ENCODE measurements at places on chromosomes 7 and 10.

GRCh38 chr10:964321-964987, 23.8 kb upstream of the GTPBP4 start:
- DNase-seq, result no peak

DNA sequence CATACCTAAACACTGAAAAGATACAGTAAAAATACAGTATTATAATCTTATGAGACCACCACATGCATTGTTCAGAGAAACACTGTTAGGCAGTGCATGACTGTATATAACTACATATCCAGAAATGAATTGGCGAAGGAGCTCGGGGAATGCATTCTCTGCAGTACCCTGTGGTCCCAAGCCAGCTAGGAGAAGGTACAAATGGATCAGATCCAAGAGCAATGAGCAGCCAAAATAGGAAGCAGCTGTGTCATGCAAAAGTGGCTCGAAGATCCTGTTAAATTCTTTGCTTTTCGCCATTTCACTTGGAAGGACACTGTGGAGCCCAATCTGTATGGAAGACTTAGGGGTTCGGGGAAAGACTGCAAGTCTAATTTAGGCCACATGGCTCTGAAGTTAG, 334.8 kb downstream of the TNS3 start:
- no peak for DNase-seq

- DNase-seq, result no peak
Measured at GRCh38 chr10:130726996-130727725, 584.4 kb downstream of the TCERG1L start.

- no peak for DNase-seq
Measured at GRCh38 chr7:40475681-40475982, 340.8 kb downstream of the SUGCT start.

DNA sequence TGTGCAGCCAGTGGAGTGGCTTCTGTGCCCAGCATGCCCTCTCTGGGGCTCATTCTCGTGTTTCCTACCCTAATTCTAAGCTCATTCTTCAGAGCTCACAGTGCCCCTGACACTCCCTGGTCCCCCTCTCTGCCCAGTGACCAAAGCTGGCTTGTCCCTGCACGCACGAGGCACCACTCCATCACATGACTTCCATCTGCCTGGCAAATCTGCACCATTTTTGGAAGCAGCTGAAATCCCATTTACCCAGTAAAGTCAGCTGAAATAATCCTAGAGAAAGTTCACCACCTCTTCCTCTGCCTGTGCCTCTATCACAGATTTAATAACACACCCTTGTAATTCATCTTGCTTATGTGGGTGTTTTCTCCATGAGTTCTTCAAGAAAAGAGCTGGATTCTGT, 616.9 kb downstream of the PTPRN2 start:
- no peak for DNase-seq

DNA sequence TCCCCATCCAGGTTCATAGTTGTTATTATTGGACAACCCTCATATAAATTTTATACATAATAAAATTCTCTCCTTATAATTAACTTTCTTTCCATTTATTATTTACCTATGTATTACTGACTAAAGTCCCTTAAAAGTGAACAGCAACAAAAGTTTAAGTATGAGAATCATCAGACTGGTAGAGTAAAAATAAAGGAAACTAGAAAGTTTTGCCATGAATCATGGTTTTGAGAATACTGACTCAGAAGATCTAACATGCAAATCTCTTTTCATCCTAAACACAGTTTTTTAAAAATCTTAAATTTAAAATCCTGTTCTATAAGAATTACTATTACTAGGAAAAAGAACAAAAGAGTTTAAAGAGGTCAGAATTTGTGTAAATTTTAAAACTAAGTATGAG, 32.1 kb downstream of the HERC4 start:
- DNase-seq, result no peak

DNA sequence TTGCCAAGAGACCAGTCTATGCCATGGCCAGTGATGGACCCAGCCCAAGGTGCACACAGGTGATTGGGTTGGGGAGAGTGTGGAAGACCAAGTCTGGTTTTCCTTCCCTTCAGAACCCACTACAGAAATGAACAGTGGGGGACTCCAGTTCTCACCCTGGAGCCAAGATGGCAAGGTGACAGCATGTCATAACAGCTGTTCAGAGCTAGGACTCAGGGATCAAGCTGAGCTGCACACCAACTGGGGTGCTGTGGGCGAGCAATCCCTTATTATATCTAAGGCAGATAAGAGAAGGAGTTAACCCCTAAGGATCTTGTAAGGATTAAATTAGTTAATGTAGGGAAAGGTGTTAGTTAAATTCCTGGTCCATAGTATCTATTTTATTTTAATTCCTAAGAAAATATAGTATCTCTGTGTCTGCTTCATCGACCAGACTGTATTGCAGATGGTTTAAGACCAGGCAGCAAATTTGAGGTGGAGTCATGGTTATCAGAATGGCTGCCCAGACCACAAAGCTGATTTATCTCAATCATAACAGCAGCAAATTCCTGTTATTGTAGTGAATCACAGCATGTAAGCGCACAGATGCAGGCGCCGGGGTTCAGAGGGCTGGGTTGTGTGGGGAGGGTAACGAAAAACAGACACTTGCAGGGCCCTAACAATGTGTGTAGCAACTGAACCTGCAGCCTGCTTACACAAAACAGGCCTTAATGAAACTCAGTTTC, 208.7 kb upstream of the ZNF32 start:
- no peak for DNase-seq

GRCh38 chr7:141928845-141929195, 12.6 kb downstream of the OR9A4 start:
- DNase-seq, result no peak

DNA sequence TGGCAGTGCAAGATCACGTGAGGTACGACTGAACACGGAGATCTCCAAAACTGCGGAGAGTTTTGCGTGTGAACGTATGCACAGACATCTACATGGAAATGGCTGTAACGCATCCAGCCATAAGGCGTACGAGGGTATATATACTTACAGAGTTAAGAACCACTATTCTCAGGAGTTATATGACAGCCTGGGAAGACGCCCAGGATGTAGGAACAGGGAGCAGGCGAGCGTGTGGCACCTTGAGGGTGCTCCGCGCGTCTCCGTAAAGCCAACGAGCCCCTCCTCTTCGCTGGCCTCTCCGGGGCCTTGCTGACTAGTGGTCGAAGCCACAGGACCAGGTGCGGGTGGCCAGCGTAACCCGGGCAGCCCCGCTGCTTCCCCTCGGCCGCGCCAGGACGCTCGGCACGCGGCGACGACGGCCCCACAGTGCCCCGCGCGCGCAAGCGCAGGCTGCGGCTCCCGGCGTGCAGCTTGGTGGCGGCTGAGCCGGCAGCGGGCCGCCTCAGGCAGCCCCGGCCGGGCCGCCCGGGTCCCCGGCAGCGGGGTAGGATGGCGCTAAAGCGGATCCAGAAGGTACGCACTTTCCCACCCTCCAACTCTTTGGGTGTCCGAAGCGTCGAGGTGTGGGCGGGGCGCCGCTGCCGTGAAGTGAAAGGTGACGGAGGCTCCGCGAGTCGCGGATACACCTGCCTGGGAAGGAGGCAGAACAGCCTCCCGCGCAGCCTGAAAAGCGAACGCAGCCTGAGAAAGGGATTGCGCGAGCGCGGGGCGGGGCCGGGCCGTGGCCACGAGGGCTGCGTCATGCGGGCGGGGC, at the start of gene UBE2D4:
TSS of gene UBE2D4 (plus strand) at position 453 of the 814 bp plus-strand sequence. CDS start at position 550, 97 bp downstream.
- DNase-seq, result peak; percentile 85

- no peak for DNase-seq
Measured at GRCh38 chr10:4804465-4804864, 21.5 kb upstream of the AKR1E2 start.

DNA sequence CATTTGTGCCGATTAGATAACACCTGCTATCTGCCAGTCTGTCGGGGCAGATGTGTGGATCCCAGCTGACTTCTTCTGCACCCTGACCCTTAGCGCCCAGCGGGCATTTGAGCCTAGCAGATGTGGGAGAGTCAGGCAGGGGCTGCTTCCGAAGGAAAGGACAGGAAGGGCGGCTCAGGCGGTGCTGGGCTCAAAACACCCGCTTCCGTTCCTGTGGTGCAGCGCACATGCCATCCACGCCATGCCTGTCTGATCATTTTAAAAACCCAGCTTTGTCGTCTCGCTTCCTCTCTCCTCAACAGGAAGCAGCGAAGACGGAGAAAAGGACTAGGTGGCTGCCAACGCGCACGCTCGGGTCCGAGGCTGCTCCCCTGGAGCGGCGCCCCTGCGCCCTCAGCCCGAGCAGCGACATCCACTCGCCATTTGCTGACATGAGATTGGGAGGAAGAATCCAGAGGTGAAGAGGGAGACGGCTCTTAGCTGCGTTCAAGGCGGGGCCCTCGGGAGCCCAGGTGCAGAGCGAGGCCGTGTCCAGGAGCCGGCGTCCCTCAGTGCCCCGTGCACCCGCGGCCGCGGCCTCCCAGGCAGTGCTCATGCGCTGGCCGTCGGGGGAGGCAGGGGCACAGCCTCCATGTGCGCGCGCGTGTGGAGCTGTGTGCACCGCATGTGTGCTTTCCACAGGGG, 5.9 kb upstream of the BHLHA15 start:
- DNase-seq, result no peak

DNA sequence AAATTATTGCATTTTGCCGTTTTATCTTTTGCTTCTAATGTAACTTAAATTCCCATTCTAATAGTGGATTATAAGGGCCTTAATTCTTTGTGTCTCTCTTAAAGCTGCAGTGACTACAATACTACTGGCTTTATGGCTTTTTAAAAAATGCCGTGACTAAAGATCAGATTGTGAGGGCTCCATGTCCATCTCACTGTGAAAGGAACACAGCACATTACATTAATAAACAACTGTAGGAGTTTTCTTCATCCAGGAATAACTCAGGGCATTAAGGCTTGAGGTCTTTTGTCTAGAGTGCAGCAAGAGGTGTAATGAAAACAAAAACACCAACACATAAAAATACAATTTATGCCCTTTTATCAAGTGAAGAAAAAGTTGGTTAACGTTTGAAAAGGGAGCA, 205.3 kb downstream of the SKAP2 start:
- no peak for DNase-seq

DNA sequence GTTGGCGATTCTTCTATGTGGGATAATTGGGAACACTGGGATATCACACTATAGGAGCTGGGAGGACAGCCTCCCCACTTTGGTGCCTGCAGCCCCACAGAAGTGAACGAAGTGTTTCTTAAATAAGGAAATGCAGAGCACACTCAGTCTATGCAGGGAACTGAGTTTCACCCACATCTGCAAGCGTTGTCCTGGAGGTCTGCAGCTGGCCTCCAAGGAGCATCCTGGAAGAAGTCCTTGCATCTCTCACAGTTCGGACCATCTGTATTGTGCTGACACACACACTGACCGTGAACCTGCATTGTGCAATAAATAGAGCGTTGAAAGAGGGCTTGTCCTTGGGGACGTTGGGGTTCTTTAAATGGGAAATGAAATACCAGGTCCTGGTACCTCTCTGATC, 25.8 kb downstream of the LAMB4 start:
- no peak for DNase-seq

DNA sequence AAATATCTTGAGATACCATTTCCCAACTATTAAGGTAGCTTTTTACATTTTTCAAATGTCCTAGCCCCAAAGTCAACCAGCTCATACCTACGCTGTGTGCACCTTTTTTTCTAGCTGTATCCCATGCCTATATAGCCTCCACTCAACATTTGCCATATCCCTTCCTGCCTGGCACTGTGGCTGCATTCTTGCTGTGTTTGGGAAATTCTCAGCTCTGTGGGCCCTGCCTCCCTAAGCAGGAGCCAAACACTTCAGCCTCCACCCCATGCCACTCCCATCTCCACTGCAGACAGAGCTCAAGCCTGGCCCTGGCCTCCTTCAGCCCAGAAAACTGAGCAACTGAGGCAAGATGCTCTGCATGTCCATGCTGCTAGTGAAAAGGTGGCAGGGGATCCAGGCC, 141.3 kb downstream of the RAB11FIP2 start:
- no peak for DNase-seq

DNA sequence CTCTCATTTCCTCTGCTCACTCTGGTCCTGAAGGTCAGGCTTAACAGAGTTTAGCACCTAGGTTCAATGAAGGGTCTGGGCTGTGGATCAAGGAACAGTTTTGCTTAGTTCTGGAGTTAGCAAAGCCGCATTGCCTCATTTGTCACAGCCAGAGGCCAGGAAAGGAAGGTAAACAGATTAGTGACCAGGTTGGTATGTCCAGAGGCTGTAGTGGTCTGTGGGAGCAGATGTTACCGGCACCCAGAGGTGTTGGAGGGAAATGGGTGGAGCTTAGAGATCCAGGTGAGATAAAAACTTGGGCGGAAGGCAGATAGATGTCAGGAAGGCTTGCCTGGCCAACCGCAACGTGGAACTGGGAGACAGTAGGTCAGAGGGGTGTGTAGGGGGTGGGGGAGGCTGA, 36.6 kb upstream of the ZMIZ2 start:
- no peak for DNase-seq

GRCh38 chr10:1057106-1057657, 997 bp downstream of the WDR37 start:
- DNase-seq, result no peak

GRCh38 chr7:112726076-112726475, 64.1 kb downstream of the TMEM168 start:
- no peak for DNase-seq

DNA sequence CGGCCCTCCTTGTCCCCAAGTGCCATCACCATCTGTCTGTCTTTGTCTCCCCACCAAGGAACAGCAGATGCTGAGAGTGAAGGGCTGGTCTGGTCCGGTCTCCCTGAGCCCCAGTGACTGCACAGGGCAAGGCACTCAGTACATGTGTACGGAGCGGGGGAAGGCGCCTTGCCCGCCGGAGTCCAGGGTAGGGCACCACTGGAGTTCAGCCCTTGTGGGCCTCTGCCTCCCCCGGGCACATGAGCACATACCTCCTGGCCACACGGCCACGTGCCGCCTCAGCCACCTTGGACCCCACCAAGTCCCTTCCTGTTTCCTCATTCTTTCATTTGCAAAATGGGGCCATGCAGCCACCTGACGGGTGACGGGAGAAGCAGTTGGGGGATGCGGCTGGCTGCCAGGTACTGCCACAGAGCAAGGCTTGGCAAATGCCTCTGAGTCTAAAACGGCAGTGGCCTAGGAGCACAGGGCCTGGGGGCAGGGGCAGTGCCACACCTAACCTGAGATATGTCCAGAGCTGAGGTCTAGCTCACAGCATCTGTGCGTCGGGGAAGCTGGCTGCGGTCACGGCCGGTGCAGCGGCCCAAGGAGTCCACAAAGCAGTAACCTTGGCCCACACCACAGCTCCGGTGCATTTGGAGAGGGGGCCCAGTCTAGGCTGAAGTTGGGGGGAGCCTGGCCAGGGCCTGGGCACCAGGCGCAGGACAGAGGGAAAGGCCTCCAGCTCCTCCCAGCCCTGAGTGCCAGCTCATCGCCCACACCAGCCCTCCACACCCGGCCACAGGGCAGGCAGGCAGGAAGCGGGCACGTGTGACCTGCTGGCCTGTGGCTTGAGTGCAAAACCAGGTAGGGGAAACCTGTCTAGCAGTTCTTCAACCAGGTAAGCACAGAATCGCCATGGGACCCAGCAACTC, 5.2 kb downstream of the ADAP1 start:
- DNase-seq, result no peak

DNA sequence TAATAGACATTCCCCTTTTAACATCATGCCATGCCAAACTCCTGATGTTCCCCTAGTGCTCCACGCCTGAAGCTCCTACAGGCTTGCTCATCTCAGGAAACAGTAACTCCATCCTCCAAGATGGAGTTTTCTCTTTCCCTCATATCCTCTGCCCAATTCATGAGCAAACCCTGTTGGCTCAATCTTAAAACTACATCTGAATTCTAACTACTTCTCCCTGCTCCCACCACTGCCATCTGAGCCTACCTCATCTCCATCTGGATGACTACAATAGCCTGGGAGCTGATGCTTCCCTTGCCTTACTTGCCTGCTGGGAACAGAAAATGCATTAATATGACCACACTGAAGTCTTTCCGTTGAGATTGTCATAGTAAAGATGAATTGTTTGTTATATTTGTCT, 271.7 kb upstream of the MKLN1 start:
- no peak for DNase-seq
